Foreskin fibroblast (primary cell): ENCODE measurements at places on chromosomes 1 and 21.

DNA sequence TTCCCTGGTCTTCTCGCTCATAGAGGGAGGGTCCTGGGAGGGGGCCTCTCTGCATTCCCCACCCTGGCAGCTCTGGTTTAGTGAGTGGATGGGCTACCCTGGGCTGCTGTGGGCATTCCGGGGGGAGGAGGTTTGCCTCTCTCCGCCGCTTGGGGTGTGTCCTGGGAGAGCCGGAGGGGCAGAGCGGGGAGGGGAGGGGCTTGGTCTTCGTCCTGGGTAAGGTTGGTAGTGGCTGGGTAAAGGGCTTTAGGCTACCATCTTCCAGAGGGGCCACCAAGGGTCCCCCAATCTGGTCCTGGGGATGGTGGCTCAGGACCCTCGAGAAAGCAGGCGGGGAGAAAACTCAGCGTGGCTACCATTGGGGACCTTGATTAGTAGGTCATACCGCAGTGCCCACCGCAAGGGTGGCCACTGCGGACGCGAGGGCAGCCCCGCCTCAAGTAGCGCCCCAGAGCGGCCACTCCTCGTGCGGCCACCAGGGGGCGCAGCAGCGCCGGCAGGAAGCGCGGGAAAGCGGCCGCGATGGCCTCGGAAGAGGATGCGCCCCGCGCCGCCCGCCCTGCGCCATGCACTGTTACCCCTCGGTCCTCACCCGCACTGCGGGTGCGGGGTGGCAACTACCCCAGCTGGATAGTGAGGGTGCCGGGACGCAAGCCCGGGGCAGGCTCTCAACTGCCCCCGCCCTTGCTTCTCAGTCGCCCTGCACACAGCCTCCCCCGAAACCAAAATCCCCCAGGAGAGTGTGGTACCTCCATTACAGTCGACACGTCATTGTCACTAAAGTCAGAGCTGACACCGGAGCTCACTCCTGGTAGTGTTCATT, 44.1 kb upstream of the SLC25A33 start:
- no peak for DNase-seq

DNA sequence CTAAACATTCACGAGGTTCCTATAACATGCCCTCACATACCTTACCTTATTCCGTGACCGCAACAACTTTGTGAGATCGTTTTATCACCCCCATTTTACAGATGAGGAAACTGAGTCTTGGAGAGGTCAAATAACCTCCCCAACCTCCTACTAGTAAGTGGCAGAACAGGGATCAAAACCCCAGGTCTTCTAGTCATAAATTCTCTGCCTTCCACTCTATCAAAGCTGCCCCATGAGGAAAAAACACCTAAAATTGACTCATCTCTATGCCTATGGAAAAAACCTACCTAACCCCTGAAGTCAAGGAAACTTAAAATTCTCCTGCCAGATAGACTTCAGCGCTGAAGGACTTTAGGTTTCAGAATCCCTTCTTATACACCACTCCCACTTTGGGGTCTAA, 69.5 kb upstream of the ERRFI1 start:
- DNase-seq = no peak

DNA sequence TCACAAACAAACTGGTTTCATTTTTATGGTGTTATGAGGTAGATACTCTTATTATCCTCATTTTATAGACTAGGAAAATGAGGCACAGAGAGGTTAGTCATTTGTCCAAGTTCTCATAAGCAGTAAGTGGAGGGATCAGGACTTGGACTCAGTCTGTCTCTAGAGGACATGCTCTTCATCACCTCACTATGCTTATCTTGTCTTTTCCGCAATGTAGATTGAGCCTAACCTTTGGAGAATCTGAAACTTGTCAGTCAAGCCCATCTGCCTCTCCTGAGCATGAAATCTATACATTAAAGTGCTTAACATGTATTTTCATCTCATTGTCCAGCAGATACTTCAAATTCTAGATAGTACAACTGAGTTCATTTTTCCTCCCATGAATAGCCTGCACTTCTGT, 11.8 kb upstream of the CDC14A start:
- DNase-seq = no peak

DNA sequence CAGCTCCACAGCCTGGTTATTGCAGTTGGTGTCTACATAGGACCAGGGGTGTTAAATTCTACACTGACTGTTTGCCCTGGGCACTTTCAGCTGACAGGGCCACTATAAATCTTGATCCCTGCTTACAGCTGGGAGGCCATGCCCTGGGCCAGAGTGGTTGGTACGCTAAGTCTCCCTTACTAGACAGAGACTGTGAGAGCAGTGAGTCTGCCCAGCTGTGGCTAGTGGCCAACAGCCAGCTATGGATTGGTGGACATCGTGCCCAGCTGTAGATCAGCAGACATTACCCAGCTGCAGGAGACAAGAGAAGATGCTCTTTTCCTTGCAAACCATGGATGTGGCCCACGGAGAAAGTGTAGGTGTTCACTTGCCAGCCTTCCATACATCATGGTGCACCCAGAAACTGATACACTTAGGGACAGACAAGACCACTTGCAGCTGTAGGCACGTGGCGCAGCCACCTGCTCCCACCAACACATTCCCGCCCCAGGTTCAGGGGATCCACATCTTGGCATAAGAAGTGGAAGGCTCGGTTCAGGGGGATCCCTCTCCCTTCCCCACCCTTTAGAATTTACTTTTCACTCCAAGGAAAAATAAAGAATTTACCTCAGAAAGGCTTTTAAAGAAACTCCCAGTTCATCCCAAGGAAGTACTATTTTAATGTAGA, 16.4 kb upstream of the PAX7 start:
- DNase-seq = no peak

DNA sequence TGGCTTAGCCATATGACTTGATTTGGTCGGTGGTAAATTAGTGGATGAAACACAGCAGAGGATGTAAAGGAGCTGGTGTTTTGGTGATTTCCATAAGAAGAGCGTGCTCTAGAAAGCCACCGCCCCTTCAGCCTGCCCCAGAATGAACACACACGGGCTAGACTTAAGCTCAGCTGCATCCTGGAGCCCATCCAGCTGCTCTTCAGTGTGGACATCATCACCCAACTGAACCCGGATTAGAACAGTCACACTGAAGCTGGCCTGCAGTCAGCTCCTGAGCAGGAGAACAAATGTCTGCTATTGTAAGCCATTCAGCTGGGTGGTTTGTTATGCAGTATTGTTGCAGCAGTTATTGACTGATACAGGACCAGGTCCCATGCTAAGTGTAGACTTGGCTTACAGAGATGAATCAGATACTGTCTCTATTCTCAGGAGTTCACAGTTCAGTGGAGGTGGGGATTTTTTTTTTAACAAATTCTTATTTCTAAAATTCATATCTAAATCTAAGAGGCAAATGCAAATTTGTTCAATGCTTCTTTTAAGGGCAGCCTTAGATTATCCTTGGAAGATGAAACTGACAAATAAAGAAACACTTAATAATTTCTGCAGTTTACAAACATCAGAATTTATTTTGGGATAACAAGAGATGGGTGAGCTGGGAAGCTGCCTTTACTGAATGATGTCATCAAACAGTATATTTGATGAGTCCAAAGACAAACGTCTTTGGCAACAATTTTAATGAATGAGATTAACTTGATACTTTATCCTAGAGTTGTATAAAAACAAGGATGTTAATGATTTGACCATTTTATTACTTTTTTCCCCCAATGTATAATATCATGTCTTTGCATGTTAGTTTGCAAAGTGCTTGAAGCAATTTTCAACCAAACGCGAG, 251.2 kb downstream of the TRABD2B start:
- DNase-seq = no peak

DNA sequence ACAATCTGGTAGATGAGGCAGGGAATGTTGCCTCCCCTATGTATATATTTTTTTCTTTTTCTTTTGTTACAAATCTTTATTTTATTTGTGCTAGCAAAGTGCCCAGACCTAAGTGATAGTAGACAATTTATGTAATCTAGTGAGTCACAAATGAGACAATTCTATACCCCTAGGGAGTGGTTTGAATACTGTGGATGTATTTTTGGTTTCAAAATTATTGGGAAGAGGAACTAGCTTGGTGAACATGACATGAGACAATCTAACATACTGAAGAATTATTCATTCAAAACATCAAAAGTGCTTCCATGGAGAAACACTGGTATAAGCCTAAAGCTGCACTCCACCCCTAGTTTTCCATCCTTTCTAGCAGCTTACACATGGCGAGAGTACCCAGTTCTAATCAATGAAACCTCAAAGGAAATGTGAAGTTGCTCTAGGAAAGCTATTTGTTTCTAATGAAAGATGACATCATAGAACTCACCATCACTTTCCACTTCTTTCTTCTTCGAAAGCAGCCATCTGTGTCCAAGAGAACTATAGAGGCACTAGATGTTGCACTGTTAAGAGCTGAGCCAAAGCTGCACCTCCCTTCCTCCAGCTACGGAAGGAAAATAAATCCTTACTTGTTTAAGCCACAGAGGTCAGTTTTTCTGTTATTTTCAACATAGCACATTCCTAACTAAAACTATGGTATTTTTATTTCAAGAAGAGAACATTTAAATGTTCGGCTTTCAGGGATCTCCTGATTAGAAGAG, 764.6 kb downstream of the LTN1 start:
- no peak for DNase-seq

DNA sequence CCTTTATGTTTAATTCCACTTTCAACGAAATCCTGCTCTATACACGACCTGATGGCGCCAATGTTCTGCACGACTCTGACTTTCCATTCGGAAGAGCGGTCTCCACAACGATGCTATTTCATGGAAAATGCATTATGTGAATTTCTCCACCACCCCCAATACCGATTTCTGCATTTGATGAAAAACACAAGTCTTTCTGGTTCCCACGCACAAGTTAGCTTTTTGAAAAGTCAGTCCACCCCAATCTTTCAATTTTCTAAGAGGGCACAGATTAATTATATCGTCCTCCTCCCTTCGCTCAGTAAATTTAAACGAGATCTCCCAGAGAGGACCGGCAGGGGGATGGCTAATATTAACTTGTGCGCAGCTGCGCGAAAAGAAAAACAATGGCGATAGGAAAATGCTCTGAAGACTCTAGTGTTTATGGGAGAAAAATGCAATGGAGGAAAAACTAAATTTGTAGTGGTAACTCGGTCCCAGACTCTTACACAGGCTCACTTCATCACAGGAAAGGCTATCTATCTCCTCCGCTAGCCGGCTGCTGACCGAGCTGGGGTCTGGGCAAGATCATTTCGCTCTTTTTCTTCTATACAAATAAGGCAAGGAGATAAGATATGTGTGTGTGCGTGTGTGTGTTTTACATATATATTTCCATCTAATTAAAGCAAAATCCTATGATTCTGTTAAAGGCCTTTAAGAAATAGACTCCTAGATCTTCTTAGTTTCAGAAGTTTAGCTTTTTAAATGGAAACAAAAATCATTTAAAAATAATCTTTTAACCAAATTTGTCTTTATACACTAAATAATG, 1.2 kb upstream of the LHX8 start:
- DNase-seq = no peak

GRCh38 chr1:60090655-60091054, 17.1 kb upstream of the C1orf87 start:
- DNase-seq = no peak

- DNase-seq = no peak
Measured at GRCh38 chr1:160971618-160972056, 17.0 kb upstream of the ITLN2 start.

- no peak for DNase-seq
Measured at GRCh38 chr1:100397681-100398080, 45.4 kb downstream of the CDC14A start.

GRCh38 chr1:187630653-187631380, 802.1 kb downstream of the PLA2G4A start:
- no peak for DNase-seq

DNA sequence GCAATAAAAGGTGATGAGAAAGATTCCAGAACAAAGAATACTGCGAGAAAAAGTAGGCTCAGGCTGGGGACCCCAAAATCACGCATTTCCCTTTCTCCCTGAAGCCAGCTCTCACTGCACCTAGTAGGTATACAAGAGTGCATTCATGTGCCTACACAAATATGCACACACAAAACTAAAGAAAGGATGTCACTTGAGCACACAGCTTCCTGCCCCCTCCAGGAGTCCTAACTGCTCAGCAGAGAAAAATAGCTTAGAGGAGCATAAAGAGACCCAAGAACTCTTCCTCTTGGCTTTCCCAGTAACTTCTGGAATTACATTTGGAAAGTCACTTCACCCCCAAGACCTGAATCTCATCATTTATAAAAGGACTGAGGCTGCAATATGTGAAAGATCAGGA, 38.0 kb downstream of the JAK1 start:
- DNase-seq = no peak

GRCh38 chr1:235908742-235909520, 42.2 kb upstream of the LYST start:
- DNase-seq = peak; percentile 91

DNA sequence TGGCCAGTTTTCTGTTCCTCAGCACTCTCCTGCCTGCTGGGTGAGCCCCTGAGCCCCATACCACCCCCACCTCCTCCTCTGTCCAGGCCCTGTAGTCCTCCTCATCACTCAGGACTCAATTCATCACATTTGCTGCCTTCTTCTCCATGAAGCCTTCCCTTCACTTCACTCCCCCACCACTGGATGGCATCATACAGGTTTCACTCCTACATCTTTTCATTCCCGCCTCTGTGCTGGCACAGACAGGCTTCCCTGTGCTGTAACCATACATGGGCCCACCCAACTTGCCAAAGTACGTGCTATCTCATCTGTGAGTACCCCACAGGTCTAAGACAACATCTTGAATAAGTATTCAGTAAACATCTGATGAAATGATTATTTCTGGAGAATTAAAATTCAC, 56.9 kb downstream of the SLC45A1 start:
- peak; percentile 69 for DNase-seq

- DNase-seq = peak; percentile 98
Measured at GRCh38 chr1:159000625-159001024, 9.1 kb upstream of the IFI16 start.
